ENCODE measurements at places on chromosomes 12 and 14.

- DNase-seq, result no peak
Observed at GRCh38 chr14:99391671-99392070, 89.0 kb downstream of the SETD3 start.

DNA sequence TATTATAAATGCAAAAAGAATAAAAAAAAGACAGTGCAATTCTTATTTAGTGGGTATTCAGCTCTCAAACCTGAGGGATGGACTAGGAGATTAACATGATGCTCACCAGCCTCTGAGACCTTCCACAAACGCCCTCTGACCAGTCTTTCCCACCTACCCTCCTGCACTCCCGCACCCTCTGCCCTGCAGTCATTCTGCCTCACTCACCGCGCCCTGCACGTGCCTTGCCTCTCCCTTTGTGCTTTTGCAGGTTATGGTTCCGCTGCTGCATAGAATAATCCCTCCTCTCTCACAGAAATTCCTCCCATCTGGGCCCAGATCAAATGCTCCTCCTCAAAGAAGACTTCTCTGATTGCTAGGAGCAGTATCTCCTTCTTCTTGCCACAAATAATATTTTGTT is 28.5 kb upstream of the TMCC3 start:
- no peak for DNase-seq

GRCh38 chr14:54556535-54556934 is 10.4 kb upstream of the SAMD4A start:
- no peak for DNase-seq

GRCh38 chr14:31025367-31026076 is at the start of gene AP4S1:
Gene AP4S1 (plus strand): TSS chr14:31025649. CDS start chr14:31066197, 40,548 bp downstream.
- DNase-seq, result peak; percentile 40

- no peak for DNase-seq
Observed at GRCh38 chr12:31714406-31715271, 14.2 kb downstream of the AMN1 start.

DNA sequence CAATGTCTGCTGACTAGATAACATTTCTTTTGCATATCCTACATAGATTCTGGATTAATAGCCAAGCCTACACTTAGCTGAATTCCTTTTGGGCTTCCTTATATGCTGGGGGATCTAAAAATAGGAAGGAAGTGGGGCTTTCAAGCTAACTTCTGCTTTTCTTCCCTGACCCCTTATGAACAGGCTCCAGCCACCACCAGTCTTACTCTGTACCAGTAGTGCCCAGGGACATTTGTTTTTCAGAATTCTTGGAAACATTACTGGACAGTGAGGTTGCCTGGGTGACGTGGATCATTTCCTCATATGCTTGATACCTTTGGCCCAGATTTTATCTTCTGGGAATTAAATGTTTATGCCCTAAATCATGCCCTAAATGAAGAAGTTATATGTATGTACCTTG is 55.9 kb upstream of the SRRM4 start:
- DNase-seq, result no peak

- no peak for DNase-seq
Observed at GRCh38 chr14:104429291-104429861, 150.2 kb upstream of the C14orf180 start.

- DNase-seq, result no peak
Observed at GRCh38 chr12:68890701-68891113, 42.3 kb downstream of the CPM start.
